ENCODE measurements at places on chromosomes 12 and 14.

GRCh38 chr12:166425-167075 lies 47.4 kb downstream of the SLC6A12 start:
- no peak for DNase-seq

- no peak for DNase-seq
Measured at GRCh38 chr12:27970401-27971120, 2.0 kb downstream of the PTHLH start.

- DNase-seq: no peak
Measured at GRCh38 chr12:130371296-130371695, 33.6 kb downstream of the PIWIL1 start.

- DNase-seq: no peak
Measured at GRCh38 chr14:99667821-99668220, 16.3 kb upstream of the CYP46A1 start.

DNA sequence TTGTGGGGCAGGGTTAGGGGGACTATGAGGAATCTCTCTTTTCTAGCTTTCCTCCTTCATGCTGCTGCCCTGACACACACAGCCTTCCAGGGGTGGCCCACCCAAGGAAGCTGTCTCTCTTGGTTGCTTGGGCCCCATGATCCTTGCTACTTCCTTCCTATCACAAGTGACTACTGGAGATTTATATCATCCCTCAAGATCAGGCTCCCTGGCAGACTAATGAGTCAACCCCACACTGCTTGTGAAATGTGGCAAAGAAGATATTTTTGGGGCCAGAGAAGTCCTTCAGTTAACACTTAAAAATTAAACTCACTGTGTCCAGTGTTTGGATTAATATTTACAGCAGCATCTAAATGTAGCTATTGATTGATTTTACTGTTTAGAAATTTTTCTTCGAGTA lies 1.5 kb downstream of the OR4E1 start:
- DNase-seq: no peak

GRCh38 chr14:100155049-100155621 lies 4.3 kb downstream of the DEGS2 start:
- peak; percentile 43 for DNase-seq

DNA sequence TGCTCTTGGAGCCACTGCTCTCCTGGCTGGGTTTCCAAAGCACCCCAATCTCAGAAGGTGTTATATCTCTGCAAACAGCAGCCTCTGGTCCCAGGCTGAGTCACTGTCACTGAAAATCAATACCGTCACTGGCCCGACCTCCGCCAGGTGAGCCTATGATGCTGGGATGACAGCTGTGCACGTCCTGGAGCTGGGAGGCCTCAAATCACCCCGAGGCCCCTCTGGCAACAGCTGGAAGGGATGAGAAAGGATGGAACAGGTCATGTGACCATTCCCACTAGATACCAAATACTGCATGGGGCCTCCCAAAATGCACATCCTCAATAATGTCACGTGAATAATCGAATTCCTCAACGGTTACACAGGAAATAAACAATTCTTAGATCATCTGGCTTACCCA lies 190.8 kb downstream of the TTC7B start:
- no peak for DNase-seq

Data from stimulated activated CD4-positive, alpha-beta T cell treated with anti-CD3 and anti-CD28 coated beads, Interleukin-15, amount 100 ng/mL, for 48 hours (primary cell).